Skin of body (tissue), 3 donors: ENCODE measurements at places on chromosomes 1 and 21. TPM values are rescaled to one million over a fixed set of nuclear protein-coding genes. Genes with fewer than 3 reads are reported as not detected.

- no peak for DNase-seq
Measured at GRCh38 chr21:42125571-42126544, 54.7 kb downstream of the UMODL1 start.

DNA sequence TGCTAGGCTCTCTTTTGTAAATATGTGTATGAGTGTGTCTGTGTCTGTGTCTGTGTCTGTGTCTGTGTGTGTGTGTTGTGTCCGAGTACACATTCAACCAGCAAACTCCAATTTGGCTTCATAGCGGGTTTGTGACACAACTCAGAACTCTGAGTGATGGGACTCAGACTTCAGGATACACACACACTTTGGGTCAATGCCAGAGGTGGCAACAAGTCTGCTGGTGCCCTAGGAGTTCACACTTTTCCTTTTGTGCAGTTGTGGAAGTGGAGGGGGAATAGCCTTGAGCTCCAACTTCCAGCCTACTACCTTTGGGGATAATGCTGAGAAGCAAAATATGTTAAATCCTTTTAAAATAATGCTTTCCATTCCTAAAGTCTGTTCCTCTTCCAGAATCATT lies 16.6 kb upstream of the TBX15 start:
- no peak for DNase-seq

DNA sequence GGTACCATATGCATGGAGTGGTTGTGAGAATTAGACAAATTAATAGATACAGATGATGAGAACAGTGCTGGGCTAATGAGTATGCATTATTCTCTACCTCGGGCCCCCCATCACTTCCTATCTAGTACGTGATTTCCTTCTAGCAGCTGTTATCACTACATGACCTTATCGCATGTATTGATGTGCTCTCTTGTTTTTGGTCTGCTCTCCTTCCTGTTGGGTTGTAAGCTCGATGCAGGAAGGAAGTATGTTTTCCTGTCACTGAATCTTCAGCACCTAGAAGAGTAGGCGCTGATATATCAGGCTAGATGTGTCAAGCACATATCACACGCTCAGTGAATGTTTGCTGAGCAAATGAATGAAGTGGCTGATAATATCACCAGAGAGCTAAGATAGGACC lies 43.9 kb upstream of the IFNAR2 start:
- no peak for DNase-seq

VAMP4 gene
- 13.1 TPM for total RNA-seq

NFYC gene
- total RNA-seq: 30.7 TPM

OR2T33 gene
- total RNA-seq: not detected

DNA sequence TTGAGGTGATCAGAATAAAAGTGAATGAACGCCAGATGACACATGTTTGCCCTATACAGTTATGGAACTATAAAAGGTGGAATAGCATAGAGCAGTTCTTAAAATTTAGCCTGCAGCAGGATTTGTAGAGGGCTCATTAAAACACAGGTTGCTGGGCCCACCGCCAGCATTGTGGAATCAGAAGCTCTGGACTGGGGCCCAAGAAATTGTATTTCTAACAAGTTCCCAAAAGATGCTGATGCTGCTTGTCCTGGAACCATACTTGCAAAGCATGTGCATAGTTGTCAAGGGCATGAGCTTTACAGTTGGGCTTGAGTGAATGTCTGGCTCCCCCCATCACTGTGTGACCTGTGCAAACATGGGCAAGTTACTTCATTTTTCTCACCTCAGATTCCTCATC lies 37.5 kb upstream of the LRRC53 start:
- DNase-seq: no peak

PINK1 gene
- 33.5 TPM for total RNA-seq

- DNase-seq: no peak
Measured at GRCh38 chr1:91283421-91283726, 121.3 kb downstream of the HFM1 start.

DNA sequence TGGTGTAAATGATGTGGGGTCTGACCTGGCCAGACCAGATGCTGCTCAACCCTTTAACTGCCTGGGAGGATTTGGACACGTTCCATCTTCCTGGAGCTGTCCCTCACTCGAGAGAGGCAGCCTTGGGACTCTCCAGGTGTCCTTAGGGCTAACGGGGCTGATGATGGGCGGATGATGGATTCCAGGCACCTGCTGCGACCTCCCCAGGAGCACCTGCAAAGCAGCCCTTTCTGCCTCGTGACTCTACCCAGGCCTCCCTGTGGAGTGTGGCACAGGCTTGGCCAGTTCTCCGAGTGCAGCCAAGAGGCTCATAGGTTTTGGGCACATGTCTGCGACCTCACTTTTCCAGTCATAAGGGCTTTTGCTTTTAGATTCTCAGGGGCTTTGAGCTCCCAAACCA lies 12.3 kb upstream of the TRIM17 start:
- no peak for DNase-seq

PTCH2 gene
- total RNA-seq: 7.2 TPM

DNA sequence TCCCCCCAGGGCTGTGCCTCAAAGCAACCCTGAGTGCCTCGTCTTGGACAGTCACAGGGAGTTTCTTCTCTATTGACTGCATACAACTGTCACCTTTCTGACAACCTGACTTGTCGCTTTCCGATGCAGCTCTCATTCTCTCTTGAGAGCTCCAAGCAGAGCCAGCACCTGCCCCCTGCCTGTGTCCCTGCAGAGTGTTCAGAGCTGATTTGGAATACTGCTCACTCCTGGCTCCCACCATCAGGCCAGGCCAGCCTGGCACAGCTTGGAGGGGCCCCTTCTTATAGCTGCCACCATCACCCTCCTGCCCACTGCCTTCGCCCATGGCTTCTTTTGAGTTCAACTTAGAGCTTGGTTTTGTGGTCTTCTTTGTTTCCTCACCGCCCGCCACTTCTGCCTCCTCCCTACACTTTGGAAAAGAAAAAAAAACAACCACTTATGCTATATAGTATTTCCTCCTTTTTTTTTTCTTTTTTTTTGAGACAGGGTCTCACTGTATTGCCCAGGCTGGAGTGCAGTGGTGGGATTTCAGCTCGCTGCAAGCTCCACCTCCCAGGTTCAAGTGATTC lies 12.3 kb downstream of the NCF2 start:
- no peak for DNase-seq

C1orf94 gene
- 0.10 TPM for total RNA-seq
